ENCODE measurements at places on chromosomes 5 and 9.

GRCh38 chr5:84437673-84438315 lies 53.1 kb upstream of the EDIL3 start:
- DNase-seq: no peak

DNA sequence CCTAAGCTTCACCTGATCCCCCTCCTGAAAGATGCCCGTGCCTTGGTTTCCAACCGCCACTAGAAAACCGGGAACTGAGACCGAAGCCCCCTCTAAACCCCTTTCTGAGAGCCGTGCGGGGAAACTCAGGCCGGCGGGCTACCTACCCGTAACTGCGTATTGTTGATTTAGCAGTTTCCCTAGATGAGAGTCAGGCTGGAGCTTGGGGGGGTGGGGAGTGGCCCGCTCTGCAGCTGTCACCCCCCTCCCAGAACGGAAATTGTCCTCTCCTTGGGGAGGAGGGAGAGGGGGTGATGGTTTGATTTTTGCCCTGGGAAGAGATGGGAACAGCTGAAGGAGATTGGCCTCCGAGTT lies 2.5 kb downstream of the CXXC5 start:
- no peak for DNase-seq

DNA sequence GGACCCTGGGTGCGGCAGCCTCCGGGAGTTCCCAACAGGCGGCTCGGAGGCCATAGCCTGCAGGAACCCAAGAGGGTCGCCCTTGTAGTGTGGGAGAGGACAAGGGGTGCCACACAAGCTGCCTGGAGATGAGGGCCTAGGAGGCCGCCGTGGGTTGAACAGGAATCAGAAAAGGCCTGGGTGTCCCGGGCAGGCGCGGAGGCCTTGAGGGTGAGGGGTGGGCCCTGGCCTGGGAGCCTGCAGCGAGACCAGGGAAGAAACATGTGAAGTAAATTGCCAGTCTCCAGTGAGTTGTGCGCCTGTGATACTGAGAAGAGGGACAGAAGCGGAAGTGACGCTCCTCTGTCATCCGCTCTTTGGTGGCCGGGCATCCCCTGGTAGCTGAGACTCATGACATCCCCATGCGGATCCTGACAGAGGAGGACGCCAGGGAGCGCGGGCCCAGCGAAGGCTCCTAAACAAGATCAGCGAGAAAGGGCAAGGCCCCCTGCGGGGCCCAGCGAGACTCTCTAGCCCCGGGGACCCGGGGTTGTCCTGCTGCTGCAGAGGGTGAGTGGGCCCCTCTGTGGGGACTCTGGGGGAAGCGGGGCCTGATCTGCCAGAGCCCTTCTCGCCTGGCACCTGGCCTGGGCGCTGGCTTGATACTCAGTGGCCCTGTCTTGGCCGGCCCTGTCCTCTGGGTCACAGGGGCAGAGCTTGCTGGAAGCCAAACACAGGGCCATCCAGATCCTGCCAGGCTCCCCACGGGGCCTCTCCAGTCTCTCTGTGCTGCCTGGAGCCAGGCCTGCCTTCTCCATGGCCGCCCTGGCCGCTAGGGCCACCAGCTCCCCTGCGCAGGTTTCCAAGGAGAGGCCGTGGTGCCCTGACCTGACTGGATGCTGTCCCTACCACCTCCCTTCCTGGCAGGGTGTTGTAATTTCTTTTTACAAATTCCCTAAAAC lies 788.4 kb downstream of the TLE4 start:
- DNase-seq: no peak

DNA sequence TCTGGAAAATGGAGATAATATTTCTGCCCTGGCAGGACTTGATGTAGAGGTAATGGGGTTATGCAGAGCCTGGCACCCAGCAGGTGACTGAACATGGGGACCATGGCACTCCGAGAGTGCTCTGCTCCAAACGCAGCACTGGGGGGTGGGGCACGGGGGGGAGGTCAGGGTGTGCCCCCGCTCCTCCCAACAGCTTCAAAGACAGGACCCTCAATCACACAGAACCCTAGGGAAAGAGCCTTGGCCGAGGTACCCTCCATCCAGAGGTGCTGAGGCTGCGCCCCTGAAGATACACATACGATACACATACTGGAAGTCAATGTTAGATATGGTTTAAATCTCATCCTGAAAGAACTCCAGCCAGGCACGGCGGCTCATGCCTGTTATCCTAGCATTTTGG lies 26.6 kb upstream of the CEP72 start:
- no peak for DNase-seq

DNA sequence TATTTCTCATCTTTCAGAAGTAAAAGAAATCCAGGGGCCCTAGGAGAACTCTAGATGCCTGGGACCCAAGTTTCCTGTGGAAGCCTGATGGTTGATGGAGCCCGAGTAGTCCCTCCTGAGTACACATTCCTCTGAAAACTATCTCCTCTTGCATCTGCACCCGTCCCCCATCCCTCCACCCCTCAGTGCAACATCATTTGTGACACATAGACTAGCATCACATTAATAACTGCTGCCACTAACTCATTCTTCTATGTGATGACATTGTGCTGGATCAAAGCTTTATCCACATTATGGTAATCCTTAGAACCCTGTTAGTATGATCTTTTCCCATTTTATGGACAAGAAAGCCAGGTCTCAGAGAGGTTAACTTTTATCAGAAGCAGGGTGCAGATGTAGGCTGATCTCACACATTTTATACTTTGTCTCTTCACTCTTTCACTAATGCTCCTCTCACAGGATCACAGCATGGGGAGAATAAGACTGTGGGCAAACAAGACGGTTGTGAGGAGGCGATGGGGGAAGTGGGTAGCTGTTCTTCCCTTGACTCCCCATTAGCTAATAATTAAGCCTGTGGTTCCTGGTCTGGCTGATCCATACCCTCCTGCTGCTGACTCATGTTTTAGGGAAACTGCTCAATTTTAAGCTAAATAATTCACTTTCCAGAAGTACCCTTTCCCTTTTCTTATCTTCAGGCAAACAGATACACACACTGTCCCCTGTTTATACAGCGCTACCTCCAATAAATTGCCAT lies 3.9 kb upstream of the HK3 start:
- no peak for DNase-seq

DNA sequence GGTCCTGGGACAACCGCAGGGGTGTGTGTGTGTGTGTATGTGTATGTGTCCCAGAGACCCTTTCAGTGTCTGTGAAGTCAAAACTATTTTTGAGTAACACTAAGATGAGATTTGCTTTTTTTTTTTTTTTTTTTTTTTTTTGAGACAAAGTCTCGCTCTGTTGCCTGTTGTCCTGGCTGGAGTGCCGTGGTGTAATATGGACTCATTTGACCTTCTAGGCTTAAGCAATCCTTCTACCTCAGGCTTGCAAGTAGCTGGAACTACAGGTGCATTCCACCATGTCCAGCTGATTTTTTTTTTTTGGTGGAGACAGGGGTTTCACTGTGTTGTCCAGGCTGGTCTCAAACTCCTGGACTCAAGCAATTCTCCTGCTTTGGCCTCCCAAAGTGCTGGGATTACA lies 97.4 kb upstream of the KLF9 start:
- no peak for DNase-seq
